ENCODE measurements at places on chromosomes 5 and 9. TPM values are rescaled to one million over a fixed set of nuclear protein-coding genes. Genes with fewer than 3 reads are reported as not detected.

Gene DDX46
- total RNA-seq: 16.9 TPM

Gene C8G
- total RNA-seq: not detected

Gene OCLN
- total RNA-seq: 0.76 TPM

Gene LVRN
- total RNA-seq: not detected

Gene ENDOG
- total RNA-seq: 11.6 TPM

Gene CDC23
- 30.5 TPM for total RNA-seq

Gene OMD
- not detected for total RNA-seq

Gene ANKRD33B
- total RNA-seq: 1.5 TPM

Gene TRMT10B
- 1.5 TPM for total RNA-seq

Gene SLC34A1
- total RNA-seq: not detected

Gene LURAP1L
- 16.2 TPM for total RNA-seq

Gene ENTPD8
- not detected for total RNA-seq

Gene PPP1R26
- 13.4 TPM for total RNA-seq

Gene S100Z
- total RNA-seq: not detected

Gene PCDHGA10
- 11.1 TPM for total RNA-seq

Gene CNTFR
- not detected for total RNA-seq

Gene LECT2
- not detected for total RNA-seq

Gene DRD1
- total RNA-seq: not detected

Gene RNF224
- total RNA-seq: not detected

Gene FOXB2
- total RNA-seq: not detected

Gene PCDHGA1
- 0.38 TPM for total RNA-seq

Gene SPAAR
- total RNA-seq: not detected

Gene PLPP7
- total RNA-seq: 0.13 TPM

Gene KLF9
- 14.3 TPM for total RNA-seq

Gene DMRTA1
- not detected for total RNA-seq
